ENCODE measurements at places on chromosomes 16 and 17. TPM values are rescaled to one million over a fixed set of nuclear protein-coding genes. Genes with fewer than 3 reads are reported as not detected.

DNA sequence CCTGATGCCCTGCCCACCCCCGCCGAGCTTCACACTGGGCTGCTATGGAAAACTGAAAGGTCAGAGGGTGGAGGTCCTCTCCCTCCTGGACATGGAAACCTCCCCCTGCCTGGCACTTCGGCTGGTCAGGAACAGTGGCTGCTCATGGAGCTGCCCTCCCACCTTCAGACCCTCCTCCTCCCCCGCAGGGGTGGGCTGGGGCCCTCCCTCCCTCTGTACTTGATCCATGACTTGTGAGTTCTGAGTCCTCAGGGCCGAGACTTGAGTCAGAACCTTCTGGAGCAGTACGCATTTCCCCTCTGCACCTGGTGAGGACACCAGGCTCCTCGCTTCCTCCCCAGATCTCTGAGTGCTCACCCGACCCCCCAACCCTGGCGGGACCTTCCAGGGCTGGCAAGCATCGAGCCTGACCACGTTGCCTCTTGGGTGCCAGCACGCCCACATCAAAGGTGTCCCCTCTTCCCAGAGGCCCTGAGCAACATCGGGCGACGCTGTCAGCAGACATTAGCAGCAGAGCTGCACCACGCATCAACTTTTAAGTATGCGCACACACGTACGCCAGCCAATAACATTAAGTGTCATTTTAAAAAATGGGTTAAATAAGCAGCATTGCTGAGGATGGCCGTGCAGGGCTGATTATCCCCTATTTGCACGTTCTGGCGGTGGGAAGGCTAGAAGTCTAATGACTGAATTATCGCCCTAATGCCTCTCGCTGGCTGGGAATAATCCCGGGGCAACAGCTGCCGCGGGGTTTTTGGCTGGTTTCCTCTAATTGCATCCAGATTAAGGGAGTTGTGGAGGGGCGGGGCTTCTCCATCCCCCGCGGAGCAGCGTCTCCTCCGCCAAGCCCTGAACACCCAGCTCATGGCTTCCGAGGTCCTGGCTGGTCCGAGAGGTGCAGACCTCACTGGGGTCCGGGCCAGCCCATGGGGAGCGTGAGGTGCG is 98.0 kb downstream of the TBC1D16 start:
- peak; percentile 83 for DNase-seq

DNA sequence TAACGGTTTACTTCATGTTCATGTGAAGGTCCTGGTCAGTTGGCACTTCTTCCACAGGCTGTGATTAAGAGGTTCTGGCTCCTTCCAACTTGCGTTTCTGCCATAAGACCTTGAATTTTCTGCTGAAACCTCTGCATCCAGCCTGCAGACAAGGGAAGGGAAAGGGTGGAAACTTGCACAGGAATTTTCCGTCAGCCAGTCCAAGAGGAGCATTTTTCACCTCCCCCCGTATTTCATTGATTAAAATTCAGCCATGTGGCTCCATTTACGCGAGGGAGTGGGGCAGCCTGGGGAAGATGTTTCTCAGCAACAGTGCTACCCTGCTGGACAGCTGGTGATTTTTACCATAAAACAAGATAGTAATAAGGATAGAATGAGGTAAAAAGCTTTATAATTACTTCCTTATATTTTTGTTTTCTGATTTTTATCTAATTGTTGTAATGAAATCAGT is 101.5 kb upstream of the SMIM36 start:
- no peak for DNase-seq

PRR15L gene
- total RNA-seq, result 0.10 TPM

SPEM3 gene
- not detected for total RNA-seq

- DNase-seq, result no peak
Measured at GRCh38 chr17:8921147-8921546, 44.4 kb downstream of the PIK3R5 start.

GRCh38 chr17:39667945-39668924 is at the start of gene PNMT:
Gene PNMT (plus strand): TSS chr17:39668453. CDS start chr17:39668476, 23 bp downstream.
- DNase-seq, result peak; percentile 95

GRCh38 chr16:60510208-60510607 is 1526.0 kb downstream of the CDH8 start:
- DNase-seq, result no peak

DNA sequence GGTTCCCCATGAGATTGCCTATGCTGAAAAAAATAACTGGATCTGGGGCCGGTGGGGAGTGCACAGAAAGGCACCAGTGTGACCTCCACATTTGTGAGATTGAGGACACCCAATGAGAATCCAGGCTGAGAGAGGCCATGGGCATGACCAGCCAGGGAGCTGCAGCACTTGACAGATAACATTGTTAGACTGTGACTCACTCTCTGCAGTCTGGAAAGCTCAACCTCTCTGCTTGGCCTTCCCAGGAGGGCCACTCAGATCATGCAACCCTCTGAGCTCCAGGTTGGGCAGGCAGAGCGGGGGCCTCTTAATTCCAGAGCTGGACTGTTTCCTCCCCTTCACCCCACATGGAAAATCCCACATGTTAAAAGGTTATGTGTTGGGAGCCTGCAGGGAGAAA is 30.1 kb downstream of the FZD2 start:
- DNase-seq, result no peak

TXNDC17 gene
- total RNA-seq, result 172 TPM

ITPRIPL2 gene
- total RNA-seq, result 3.4 TPM

UTS2R gene
- total RNA-seq, result not detected

GRCh38 chr17:77496401-77496801 is 355.6 kb downstream of the SEC14L1 start:
- DNase-seq, result peak; percentile 32

DNA sequence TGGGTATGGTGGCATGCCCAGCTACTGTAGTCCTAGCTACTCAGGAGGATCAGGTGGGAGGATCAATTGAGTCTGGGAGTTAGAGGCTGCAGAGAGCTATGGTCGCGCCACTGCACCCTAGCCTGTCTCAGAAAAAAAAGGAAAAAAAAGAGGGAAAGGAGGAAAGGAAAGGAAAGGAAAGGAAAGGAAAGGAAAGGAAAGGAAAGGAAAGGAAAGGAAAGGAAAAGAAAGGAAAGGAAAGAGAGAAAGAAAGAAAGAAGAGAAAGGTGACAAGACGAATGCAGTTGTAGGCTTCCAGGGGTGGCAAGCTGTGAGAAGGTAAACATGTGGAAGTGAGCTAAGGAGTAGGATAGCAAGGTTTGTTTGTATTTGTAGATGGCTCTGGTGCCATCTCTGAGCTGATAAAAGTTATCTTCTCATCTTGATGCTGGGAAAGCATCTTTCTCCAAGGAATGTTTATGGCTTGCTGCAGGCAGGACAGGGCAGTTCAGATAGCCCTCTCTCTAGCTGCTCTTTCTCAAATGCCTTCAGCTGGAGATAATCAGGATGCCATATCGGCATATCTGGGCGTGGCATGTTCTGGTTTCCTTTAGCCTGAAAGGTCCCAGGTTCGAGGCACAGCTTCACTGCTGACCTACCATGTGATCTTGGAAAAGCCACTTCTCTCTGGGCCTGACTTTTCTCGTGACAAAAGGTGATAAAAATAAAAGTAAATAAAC is 2.8 kb upstream of the NOS2 start:
- DNase-seq, result no peak

DNA sequence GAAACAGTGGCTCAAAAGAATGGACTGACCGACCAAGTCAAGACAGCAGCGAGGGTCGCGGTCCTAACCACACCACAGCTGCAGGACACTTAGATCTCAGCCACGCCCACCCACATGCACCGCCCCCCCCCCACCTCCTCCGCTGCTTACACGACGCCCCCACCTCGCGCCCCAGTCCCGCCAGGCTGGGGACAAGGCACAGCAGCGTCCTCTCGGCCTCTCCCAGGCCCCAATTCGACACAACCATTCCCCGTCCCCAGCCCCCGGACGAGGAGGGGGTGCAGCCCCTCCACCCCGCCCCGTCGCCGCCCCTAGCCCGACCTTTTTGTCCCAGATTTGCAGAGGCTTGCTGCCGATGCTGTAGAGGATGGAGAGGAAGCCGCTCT is 477 bp downstream of the CFAP20 start:
- DNase-seq, result peak; percentile 79

DNA sequence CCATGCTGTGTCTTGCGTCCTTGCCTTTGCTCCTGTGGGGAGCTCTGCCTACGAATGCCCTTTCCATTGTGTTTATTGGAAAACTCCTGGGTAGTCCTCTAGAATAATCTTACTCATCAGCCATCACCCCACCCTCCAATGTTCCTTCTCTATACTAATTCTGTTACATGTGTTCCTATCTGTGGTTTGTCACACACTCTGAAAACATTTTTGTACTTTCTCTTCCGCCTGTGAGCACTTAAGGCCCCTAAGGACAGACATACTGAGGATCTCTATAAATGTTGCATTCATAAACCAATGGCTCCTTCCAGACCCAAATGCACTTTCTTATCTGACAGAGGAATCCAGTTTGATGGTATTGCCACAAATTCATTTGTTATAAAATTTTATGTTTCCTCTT is 53.9 kb upstream of the MON1B start:
- DNase-seq, result peak; percentile 30

DNA sequence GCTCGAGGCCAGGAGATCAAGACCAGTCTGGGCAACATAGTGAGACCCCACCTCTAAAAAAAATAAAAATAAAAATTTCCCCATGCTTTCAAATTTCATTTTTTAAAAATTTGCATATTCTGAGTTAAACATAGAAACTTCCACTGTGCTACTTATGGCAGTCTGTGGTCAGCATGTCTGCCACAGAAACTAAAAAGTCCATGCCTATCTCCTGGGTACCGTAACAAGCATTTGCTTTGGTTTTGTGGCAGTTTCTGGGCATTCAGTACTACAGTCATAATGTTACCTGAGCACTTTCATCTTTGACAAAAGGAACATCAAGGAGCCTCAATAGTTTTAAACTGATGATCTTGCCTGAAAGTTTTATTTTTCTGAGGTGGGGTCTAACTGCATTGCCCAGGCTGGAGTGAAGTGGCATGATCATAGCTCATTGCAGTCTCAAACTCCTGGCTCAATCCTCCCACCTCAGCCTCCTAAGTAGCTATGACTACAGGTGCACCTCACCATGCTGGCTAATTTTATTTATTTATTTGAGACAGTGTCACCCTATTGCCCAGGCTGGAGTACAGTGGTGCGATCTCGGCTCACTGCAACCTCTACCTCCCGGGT is 13.2 kb upstream of the ITGA2B start:
- no peak for DNase-seq

GRCh38 chr16:86707581-86707980 is 129.2 kb downstream of the FOXL1 start:
- no peak for DNase-seq

DNA sequence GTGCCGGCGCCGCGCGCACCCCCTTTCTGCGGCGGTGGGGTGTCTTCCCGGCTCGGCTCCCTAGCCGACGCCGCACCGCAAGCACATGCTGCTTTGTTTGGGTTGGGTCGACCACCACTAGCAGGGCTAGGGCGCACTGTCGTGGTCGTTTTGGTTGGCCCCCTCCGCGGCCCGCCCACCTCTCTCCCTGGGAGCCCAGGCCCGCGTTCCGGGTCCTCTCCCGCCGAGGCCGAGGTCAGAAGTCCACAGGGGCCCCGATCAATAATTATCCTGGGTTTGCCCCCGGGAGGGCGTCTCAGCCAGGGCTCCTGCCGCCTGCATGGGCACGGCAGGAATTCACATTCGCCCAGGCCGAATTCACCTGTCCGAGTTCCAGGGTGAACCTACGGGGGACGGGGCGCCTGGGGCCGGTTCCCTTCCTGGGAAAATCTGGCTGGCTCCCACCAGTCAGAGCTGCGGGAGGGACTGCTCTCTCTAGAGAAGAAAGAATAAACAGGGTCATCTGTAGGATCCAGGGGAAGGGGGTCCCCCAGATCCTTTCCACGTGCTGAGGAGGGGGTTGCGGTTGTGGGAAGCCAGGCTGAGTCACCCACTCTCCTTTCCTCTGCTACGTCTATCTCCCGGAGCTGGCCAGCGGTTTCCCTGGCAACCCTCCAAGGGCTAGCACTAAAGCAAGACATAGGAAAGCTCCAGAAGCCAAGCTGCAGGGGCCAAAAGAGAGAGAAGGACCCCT is 584 bp upstream of the STAT5B start:
- DNase-seq, result peak; percentile 70

DNA sequence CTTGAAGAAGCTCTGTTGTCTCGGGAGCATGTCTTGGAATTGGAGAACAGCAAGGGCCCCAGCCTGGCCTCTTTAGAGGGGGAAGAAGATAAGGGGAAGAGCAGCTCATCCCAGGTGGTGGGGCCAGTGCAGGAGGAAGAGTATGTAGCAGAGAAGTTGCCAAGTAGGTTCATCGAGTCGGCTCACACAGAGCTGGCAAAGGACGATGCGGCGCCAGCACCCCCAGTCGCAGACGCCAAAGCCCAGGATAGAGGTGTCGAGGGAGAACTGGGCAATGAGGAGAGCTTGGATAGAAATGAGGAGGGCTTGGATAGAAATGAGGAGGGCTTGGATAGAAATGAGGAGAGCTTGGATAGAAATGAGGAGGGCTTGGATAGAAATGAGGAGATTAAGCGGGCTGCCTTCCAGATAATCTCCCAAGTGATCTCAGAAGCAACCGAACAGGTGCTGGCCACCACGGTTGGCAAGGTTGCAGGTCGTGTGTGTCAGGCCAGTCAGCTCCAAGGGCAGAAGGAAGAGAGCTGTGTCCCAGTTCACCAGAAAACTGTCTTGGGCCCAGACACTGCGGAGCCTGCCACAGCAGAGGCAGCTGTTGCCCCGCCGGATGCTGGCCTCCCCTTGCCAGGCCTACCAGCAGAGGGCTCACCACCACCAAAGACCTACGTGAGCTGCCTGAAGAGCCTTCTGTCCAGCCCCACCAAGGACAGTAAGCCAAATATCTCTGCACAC is 21.2 kb downstream of the AKAP1 start:
- peak; percentile 73 for DNase-seq

DNA sequence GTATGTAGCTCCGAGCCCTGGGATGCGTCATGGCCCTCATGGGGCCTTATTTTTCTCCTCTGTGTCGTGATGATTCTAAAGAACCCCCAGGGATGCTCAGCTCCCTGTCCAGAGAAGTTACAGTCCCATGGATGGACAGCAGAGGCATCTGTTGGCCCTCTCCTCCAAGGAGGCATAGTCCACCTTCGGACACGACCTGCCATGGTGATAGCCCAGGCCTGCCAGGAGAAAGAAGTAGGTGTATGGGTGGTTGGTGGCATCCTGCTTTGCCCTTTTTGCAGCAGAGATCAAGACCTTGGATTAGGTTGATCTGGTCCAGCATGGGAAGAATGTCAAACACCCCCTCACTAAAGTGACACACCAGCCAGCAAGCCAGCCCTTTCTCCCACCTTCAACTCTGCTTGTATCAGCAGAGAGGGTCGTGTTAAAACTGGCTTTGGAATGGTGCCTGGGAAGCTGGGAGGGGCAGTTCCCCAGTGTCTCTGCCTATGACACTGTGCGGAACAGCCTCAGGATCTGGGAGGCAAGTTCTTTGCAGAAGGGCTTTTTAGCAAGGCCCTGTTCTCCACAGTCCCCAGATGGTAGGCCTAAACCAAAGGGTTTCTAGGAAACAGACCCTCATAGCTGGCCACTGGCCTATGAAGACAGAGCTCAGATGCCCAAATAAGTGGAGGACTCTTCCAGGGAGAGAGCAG is 259.9 kb upstream of the RPL38 start:
- no peak for DNase-seq

GRCh38 chr17:58447039-58447975 is 30.0 kb upstream of the RNF43 start:
- DNase-seq, result peak; percentile 73

DNA sequence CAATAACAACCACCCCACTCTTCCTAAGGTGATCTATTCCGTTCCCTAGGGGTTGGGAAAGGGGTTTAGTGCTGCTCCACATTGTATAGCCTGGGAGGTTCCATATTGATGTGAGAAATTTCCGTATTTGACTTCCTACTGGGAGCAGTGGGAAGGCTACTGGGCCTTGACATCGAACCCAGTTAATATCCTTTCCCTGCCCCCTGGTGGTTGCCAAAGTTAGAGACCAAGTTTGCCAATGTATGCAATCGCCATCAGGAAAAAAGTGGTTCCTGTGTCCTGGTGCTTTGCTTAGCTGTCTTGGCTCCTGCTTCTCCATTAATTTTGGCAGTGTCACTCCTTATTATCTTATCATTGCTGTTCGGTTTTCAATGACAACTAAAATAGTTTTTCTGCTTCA is 914.9 kb downstream of the KCNJ2 start:
- peak; percentile 36 for DNase-seq
